ENCODE measurements at places on chromosomes 4 and X. TPM values are rescaled to one million over a fixed set of nuclear protein-coding genes. Genes with fewer than 3 reads are reported as not detected.
A peak's percentile ranks its signal among the peaks of the same experiment; 100 is the strongest.

The CTAG2 gene
- total RNA-seq = not detected

The MGAT4D gene
- not detected for total RNA-seq

The FAAH2 gene
- 0.20 TPM for total RNA-seq

- no peak overlapping the region for H3K27ac ChIP-seq
- no peaks in the 10 kb centered on the region for H3K27me3 ChIP-seq
- H3K4me3 ChIP-seq = no peak overlapping the region
- H3K4me1 ChIP-seq = no peaks in the 10 kb centered on the region
- no peaks in the 10 kb centered on the region for H3K36me3 ChIP-seq
Measured at GRCh38 chrX:41541386-41541785, 94.2 kb downstream of the NYX start.

DNA sequence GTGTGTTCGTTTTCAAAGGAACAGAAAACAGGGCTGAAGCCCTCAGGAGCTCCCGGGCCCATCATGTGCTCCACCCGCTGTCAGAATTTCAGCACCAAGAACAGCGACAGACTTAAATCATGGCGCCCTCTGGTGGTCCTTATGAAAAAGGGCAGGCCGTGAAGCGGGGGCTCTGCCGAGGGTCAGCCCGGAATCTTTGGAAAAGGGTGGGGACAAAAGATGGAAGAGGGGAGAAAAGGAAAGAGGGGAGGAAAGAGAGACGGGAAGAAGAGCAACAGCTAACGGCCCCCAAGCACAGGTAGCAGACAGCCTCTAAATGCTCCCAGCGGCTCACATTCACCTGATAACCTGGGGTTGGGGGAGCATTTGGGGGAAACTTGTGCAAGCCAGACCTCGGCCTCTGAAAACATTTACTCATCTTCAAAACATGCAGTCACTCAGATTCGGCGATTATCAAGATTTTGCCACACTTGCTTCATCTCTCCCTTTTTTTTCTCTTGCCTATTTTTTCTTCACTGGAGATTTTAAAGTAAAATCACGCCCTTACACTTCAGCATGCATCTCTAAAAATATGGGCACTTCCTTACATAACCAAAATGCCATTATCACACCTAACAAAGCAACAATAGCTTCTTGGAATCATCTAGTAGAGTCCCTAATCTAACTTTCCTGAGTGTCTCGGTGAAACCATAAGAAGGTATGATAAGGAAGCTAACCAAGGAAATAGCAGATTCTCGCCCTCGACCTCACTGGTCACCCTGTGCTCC lies 28.1 kb upstream of the MAN2B2 start:
- H3K4me1 ChIP-seq = no peaks in the 10 kb centered on the region
- H3K27me3 ChIP-seq = peaks cover 13% of the 10 kb centered on the region
- H3K36me3 ChIP-seq = no peaks in the 10 kb centered on the region
- DNase-seq = peak; percentile 65
- no peak overlapping the region for H3K27ac ChIP-seq

- no peak overlapping the region for H3K4me3 ChIP-seq
- DNase-seq = no peak
- no peaks in the 10 kb centered on the region for H3K36me3 ChIP-seq
- H3K27me3 ChIP-seq = no peaks in the 10 kb centered on the region
- H3K4me1 ChIP-seq = no peaks in the 10 kb centered on the region
- no peak overlapping the region for H3K27ac ChIP-seq
Measured at GRCh38 chrX:132831336-132831973, 127.0 kb downstream of the HS6ST2 start.

DNA sequence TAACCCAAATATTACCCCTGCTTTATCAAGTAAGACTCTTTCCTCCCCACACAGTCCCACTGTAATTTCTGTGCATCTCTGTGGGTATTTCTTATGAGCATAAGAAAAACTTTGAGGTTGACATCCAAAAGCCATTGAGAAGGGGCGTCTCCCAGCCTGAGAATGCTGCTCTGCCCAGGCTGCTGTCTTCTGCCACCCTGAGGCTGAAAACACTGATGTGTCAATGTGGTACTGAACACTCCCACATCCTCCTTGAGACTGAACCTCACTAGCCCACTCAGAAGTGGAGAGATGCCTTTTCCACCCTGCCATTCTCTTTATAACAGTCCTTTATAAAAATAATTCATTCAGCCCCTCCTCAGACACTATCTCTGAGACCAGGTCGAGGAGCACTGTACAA lies 120.8 kb downstream of the SMIM20 start:
- no peak overlapping the region for H3K4me3 ChIP-seq
- H3K27ac ChIP-seq = no peak overlapping the region
- DNase-seq = no peak
- no peaks in the 10 kb centered on the region for H3K36me3 ChIP-seq
- H3K27me3 ChIP-seq = no peaks in the 10 kb centered on the region
- H3K4me1 ChIP-seq = peaks cover 19% of the 10 kb centered on the region

- DNase-seq = no peak
- no peaks in the 10 kb centered on the region for H3K27me3 ChIP-seq
- no peaks in the 10 kb centered on the region for H3K4me1 ChIP-seq
- no peak overlapping the region for H3K4me3 ChIP-seq
- no peak overlapping the region for H3K27ac ChIP-seq
Measured at GRCh38 chr4:94244087-94244828, 36.6 kb downstream of the SMARCAD1 start.

GRCh38 chrX:87873347-87873941 lies 355.8 kb downstream of the KLHL4 start:
- no peak overlapping the region for H3K4me3 ChIP-seq
- H3K4me1 ChIP-seq = no peaks in the 10 kb centered on the region
- no peak overlapping the region for H3K27ac ChIP-seq
- H3K36me3 ChIP-seq = no peaks in the 10 kb centered on the region
- no peak for DNase-seq

- no peaks in the 10 kb centered on the region for H3K27me3 ChIP-seq
- H3K36me3 ChIP-seq = no peaks in the 10 kb centered on the region
- no peak for DNase-seq
- H3K4me1 ChIP-seq = no peaks in the 10 kb centered on the region
Measured at GRCh38 chrX:18649498-18649951, 22.4 kb downstream of the RS1 start.

DNA sequence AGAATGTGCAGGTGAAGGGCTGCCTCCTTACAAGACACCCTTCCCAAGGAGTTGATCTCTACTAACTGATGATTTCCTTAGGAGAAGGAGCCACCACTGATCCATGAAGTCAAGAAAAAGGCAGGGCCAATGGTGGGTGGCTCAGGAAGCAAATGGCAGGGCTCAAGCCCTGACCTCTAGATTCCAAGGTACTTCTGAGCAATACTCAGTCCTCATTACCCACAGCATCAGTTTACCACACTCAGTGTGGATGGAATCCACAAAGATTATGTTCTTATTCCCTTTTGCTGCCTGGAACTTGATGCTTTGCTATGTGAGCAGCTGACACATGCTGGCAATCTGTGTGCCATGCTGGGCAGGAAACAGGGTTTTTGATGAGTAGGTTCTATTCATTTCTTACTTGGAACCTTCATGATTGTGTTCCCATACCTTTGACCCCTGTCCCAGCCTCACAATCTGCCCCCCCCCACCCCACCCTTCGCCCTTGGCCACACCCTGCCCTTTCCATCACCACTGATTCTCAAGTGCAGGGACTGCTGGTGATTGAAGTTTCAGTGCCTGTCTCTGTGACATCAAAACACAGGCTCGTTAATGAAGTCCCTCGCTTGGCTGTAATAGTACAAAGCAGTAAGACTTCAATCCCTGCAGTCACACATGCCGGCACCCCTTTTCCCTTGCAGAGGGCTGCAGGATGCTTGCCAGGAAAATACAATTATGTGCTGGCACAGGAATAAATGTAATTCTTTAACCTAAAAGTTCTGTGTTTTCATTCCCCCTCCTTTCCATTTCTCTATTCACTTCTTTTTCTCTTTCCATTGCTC lies 135.6 kb upstream of the GPC4 start:
- H3K4me3 ChIP-seq = no peak overlapping the region
- H3K4me1 ChIP-seq = no peaks in the 10 kb centered on the region
- no peaks in the 10 kb centered on the region for H3K36me3 ChIP-seq
- H3K27ac ChIP-seq = no peak overlapping the region
- no peak for DNase-seq
- no peaks in the 10 kb centered on the region for H3K27me3 ChIP-seq

DNA sequence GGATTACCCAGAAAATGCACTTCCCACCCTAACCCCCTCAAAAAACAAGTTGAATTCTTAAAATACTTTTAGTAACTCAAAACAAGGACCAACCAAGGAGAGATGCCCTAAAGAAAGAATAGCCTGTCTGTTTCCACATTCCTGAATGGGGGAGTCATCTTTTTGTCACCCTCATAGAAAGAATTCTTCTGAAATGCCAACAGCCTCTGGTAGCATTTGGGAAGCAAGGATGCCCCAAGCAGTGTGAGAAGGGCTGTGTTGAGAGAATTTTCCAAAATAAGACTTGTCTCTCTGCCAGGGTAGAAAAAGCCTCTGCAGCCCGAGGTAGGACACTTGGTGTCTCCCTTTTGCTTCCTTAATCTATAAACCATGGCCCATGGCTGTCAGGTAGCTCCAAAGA lies 173.1 kb upstream of the VCX3A start:
- no peak overlapping the region for H3K27ac ChIP-seq
- no peaks in the 10 kb centered on the region for H3K4me1 ChIP-seq
- H3K27me3 ChIP-seq = no peaks in the 10 kb centered on the region
- H3K4me3 ChIP-seq = no peak overlapping the region
- no peak for DNase-seq
- no peaks in the 10 kb centered on the region for H3K36me3 ChIP-seq

Data from astrocyte (in vitro differentiated cells and primary cell).